ENCODE measurements at places on chromosomes 16 and 17. TPM values are rescaled to one million over a fixed set of nuclear protein-coding genes. Genes with fewer than 3 reads are reported as not detected.

TMED6 gene
- total RNA-seq: 0.87 TPM

TMEM114 gene
- total RNA-seq: not detected

C16orf92 gene
- total RNA-seq: not detected

ALOXE3 gene
- total RNA-seq: not detected

C16orf96 gene
- 0.10 TPM for total RNA-seq

Measured in renal cortical epithelial cell (primary cell).